ENCODE measurements at places on chromosomes 7 and 10. TPM values are rescaled to one million over a fixed set of nuclear protein-coding genes. Genes with fewer than 3 reads are reported as not detected.

- DNase-seq, result no peak
These were observed 7.5 kb upstream of the CYTH3 start for GRCh38 chr7:6279937-6280336.

Gene STAM
- 38.0 TPM for total RNA-seq

DNA sequence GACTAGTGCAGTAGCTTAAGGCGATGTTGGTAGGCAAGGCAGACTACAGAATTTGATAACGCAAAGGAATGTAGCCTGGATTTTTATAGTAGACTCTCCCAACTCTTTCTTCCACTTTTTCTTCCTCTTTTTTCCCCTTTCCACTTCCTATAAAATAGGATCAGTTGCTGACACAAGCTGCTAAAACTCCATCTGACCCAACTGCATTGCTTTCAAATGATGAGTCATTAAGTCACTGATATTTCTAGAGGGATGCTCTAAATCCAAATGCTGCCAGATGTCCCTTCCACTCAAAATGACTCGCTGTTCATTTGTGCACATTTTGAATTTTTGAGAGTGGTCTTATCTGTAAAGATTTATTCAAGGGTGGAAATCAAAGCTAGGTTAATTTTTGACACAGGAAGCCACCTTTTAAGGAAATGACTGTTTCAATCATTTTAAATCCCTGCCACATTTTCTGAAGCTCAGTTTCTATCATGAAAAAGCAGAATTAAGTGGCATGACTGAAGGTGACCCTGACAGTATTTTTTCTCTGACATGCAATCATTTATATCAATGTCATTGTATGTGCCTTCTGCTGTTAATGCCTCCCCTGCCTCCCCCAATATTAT is 25.8 kb upstream of the SFMBT2 start:
- DNase-seq, result no peak

Gene FAM25A
- not detected for total RNA-seq

DNA sequence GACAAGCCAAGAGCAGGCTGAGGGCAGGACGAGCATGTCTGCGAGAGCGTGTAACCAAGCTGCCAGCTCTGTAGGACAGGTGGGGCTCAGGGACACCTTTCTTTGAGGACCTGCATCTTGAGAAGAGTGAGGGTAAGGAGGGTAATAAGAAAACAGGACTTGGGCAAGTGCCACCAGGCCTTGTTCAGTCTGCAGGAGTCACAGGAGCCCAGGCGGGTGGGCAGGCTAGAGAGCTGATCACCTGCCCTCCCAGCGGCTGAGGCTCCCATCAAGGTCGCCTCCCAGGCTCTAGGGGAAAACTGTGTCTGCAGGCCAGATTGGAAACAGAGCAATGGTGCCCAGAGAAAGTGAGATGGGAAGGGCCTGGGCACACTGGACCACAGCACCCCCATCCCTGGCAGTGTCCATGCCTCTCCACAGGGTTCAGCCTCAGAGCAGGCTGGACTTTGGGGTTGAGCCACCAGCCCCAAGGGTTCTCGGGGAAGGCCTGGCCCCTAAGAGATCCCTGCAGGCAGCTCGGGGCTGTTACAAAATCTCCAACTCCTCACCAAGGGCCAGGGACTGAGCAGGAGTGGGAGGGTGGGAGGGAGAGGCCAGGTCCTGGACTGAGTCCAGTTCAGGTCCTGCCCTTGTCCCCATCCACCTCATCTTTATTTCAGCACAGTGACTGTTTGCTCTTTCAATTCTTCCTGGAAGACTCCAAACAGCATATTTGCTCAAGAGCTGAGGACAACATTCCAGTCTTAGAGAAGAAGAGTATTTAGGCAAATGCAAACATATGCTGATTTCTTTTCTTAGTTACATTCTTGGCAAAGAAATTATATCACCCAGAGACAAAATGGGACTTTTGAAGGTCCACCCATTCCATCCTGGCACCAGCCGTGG is 161.9 kb downstream of the GRID1 start:
- DNase-seq, result no peak

Gene RAB19
- not detected for total RNA-seq

Gene OR2F2
- total RNA-seq, result not detected
